ENCODE measurements at places on chromosomes 3 and 15.

GRCh38 chr3:191330530-191331048, 263 bp upstream of the UTS2B start:
- DNase-seq = no peak

DNA sequence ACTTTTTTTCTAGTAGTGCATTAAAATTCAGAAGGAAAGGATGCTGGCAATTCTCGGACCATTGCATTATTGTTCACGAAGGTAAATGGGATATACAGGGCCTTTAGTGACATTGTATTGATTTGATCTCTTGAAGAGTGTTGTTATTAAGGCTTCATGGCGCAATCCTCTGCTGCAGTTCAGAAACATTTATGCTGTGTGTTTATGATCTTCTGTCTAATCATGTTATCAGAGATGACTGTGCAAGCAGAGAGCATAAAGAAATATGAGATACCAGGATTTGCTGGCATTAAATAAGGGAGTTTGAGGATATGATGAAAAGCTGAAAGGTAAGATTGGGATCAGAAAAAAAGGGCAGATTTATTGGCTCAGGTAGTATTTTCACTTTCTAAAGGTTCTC, 180.6 kb downstream of the EPHA6 start:
- no peak for DNase-seq

DNA sequence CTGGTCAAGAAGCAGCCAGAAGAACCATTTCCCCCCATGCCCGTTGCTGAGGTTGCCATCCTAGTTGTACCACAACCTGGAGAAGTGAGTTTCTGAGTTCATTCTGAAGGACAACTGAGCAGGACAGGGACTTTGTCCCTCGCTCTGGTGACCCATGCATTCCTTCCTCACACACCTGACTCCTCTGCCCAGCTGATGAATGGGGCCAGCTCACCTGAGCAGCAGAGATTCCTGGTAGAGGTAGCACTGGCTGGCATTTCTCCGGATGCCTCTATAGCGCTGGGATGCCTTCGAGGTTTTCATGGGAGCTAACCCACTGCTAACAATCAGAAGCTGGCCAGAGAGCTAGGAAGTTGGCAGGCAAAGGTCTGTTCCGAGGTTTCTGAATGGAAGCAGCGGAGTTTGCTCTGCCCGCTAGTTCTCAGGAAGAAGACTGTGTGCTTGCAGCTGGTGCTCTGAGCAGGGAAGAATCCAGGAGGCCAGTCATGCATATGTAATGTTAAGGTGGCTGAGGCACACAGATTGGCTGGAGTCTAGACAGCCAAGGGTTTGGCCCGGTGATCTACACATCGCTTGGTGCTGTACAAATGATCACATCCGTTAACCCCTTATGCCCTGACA, at the start of gene TMC3:
Gene TMC3 (minus strand): TSS at position 439 of the 621 bp plus-strand sequence. CDS start 136 bp downstream, at position 303.
- no peak for DNase-seq

DNA sequence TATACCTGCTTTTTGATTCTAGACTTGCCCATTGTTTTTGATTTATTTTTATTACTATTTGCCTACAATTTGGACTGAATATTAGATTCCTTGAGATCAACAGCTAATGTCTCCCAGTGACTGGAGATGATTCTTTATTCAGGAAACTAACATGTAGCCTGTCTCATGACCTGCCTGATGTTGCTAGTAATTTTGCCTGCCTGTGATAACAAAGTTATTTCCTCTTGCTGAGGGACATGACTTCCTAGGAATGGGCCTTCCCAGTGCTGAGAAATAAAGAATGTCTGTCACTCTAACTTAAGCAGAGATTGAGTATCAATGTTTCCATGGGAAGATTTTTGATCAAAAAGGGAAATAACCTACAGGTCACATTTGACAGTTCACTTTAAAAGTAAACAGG, 13.4 kb upstream of the NPHP3 start:
- no peak for DNase-seq

- DNase-seq = no peak
These were observed 451 bp downstream of the CCR5AS start for GRCh38 chr3:46406443-46406787.

DNA sequence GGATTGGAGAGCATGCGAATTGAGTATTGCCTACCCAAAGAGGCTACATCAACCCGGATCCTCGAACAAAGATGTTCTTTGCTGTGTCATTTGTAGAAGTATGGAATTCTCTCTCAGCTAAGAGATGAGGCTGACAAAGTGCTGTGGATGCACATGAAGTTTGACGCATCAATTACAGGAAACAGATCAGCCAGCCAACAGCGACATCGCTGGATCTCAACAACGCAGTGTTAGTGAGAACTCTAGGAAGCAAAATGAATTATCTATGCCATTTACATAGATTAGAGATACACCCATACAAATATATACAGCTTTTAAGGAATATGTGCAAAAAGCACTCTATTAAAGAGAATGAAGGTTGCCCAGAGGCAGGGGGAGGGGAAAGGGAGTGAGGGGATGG, 160.6 kb upstream of the RGMA start:
- no peak for DNase-seq

DNA sequence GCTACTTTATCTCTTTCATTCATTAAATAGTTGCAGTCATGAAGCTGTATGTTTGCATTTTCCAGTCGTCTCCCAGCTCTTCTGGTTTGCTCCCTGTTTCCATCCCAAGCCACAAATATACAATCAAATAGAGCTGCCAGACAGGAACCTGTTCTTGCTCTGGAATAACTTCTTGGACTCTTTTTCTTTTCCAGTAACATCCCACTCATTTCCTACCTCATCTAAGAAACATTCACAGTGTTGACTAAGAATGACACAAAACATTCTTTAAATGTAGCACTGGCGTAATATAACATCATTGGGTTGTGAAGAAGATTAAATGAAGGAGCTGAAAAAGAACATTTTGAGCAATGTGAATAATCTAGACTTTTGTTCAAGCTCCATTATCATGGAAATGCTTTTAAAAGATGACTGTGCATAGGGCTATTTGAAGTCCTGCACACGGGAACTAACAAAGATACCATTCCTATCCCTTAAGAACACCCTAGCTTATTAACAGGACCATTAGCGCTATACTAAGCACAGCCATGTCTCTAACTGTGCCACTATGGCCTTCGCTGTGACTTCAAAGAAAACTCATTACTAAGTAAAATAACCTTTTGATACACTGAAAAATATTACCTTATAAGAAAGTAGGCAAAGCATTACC, 574.0 kb downstream of the NAALADL2 start:
- no peak for DNase-seq

DNA sequence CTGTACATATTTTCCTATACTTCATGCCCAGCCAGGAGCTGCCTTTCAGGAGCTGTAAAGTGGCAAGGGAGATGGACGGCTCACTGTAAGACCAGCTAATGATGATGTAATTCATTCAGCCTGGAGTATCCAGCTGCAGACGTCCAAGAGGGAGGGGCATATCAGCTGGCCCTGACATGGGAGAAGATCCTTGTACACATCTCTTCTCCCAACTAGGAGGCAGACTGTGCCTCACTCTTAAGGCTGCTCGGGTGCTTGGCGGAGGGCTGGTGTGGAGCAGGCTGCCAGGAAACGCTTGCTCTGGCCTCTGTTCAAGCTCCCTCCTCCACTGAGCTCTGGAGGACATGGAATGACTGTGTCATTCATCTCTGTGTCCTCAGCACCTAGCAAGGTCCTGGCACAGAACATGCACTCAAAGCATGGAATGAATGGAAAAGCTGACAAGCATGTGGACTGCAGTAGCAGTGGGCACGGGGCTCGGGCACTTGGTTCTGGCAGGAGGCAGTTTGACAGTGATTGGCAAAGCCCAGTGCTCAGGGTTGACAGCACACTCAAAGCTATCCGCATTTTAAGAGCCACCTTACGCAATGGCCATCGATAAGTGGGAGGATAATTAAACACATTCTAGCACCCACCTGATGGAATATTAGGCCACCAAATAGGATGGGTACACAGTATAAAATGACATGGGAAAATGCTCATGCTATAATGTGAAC, 72.4 kb downstream of the TBC1D2B start:
- DNase-seq = no peak

DNA sequence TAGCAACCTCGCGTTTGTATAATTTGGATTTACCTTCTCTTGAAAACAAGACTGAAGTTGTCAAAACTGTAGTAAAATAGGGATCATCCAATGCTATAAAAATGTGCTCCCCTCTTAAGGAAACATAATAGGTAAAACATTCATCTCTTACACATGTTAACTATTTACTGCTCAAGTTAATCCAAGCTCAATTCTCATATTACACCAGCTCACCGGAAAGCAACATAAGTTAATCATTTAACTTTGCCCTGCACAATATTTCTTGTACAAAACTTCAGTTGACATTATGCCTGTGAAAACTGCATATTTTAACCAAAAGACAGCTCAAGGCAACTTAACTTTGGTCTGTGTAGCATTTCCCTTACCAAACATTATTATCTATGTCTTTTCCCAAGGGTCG, 634.2 kb downstream of the NAALADL2 start:
- DNase-seq = no peak

DNA sequence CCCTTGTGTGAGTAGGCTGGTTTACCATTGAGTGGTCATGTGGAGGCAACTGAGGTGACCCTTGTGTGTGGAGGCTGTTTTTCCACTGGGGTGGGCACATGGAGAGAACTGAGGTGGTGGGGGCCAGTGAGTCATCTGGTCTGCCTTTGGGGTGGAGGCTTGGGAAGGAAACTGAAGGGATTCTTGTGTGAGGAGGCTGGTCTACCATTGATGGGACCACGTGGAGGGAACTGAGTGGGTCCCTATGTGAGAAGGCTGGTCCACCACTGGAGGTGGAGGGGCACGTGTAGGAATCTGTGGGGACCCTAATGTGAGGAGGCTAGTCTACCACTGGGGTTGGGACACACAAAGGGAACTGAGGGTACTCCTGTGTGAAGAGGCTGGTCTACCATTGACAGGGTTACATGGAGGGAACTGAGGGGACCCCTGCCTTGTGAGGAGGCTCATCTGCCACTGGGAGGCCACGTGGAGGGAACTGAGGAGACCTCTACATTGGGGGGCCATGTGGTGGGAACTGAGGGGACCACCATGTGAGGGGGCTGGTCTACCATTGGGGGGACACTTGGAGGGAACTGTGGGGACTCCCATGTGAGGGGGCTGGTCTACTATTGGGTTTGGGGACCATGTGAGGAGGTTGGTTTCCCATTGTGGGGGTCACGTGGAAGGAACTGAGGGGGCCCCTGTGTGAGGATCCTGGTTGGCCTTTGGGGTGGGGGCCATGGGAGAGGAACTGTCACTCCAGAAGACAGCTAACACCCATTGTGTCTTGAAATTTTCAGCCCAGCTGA, 164.5 kb downstream of the WNT7A start:
- no peak for DNase-seq

GRCh38 chr15:60372227-60372626, 25.6 kb downstream of the ANXA2 start:
- DNase-seq = no peak

GRCh38 chr3:196179380-196180308, 31.6 kb downstream of the ZDHHC19 start:
- no peak for DNase-seq

Measured in cortex of kidney (tissue), 1 donor.